ENCODE measurements at places on chromosomes 1 and 21.

GRCh38 chr1:42135426-42135825 is 17.8 kb upstream of the GUCA2B start:
- no peak for DNase-seq

GRCh38 chr1:29576510-29576909 is 340.2 kb downstream of the PTPRU start:
- DNase-seq, result no peak

DNA sequence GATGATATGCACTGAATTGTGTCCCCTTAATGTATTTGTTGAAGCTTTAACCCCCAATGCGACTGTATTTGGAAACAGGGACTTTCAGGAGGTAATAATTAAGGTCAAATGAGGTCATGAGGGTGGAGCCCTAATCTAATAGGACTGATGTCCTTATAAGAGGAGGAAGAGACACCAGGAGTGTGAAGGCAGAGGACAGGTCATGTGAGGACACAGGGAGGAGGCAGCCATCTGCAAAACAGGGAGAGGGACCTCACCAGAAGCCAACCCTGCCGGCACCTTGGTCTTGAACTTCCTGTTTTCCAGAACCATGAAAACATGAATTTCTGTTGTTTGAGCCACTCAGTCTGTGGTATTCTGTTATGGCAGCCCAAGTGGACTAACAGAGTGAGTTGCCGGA is 15.3 kb downstream of the SYF2 start:
- DNase-seq, result no peak

DNA sequence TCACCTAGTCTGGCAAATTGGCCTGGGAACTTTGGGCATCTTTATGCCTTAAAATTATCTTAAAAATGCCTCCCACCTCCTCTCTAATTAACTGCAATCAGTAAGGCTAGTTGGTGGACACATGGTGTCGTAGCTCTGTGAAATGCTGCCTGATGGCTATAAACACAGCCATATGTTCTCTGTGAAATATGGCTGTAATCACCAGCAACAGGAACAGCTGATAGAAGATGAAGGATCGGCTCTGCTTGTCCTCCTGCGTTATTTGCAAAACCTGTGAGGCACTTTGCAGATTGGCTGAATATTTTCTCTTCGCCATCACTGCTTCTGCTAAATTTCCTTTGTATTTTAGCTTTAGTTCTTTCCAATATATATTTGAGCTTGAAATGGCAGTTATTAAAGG is 419.6 kb downstream of the RWDD3 start:
- no peak for DNase-seq

DNA sequence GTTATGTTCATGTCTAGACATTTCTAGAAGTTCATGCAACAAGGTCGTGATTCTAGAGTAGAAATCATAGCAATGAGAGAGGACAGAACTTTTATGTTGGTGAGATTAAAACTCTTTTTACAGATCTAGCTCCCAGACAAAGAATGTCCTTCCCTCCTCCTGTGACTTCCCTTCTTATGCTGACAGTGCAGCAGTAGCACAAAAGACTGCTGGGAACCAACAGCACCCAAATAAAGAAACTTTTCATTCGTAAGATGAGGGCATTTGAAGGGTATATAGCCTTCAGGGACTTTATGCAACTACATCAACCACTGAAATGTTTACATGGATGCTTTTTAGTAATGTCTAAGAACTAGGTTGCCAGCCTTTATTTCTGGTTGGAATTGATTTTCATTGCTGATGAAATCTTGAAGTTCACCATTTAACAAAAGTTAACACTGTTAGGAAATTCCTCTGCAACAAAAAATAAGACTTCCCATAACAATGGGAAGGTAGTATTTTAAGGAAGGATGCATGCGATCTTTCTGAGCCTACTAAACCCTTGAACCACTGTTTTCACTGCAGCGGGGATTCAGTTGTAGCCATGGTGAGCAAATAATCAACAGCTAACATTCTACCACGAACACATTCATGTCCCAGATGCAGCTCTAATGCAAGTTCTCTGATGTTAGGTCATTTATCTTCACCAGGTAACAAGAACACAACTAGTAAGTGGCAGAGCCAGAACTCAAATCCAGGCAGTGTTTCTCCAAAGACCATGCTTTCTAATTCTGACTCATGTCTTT is 672.8 kb downstream of the PTPRC start:
- DNase-seq, result no peak

DNA sequence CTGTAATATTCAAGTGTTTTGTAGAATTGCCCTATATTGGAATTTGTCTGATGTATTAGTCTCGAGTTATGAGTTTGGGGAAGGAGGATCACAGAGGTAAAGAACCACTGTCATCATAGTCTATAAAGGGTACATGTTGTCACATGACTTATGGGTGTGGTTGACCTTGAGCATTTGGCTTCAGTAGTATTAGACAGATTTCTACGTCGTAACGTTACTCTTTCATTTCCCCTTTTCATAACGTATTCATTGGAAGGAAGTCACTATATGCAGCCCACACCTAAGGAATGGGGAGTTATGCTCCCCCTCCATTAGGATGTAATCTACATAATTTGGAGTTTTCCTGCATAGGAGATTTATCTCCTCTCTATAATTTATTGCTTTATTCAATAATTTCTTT is 110.1 kb upstream of the VAV3 start:
- no peak for DNase-seq

GRCh38 chr21:33299181-33299752 is 25.5 kb upstream of the IFNAR1 start:
- no peak for DNase-seq

GRCh38 chr1:202247837-202248795 is 54.5 kb downstream of the LGR6 start:
- no peak for DNase-seq

DNA sequence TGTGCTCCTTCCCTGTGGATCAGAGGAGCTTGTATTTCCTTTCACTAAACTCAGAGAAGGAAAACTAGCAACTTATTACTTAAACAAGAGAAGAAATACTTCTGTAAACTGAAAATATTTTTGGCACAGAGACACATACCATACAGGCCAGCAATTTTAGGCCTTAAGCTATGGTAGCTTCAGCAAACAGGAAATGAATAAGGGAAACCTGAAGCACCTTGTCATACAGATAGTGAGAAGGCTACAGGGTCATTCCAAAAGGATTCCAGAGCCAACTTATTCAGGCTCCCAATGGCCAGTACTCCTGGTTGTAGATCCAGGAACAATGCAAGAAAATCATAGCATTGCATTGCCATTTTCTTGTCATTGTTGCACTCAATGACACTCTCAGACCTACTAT is 9.1 kb upstream of the KYAT3 start:
- no peak for DNase-seq

GRCh38 chr1:32406629-32407111 is 12.4 kb upstream of the BSDC1 start:
- DNase-seq, result no peak

DNA sequence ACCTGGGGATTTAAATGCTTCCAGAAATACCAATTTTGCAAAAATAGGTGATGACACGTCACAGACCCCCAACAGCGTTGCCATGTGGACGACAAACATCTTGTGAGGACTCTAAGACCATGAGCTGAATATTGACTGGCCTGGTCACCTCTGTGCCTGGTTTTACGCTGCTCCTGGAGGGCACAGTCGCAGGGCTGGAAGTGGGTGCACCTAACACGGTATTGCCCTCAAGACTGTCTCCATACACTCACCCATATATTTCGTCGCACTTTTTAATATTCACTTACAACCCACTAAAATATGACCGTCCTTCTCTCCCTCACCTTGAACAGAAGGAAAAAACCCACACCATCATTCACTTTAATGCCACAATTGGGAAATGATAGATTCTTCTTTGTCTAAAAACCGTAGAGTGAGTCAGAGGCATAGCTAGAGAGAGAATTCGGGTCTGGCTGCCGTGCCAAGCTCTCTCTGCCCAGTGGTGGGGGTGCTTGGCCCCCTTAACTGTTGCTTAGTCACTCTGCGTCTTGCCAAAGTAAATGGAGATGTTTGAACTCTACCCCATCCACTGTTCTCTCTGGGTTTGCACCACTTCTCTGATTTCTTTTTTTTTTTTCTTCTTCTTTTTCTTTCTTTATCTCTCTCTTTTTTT is 40.8 kb upstream of the UTS2 start:
- DNase-seq, result no peak
